GM12865 (cell line): ENCODE measurements at places on chromosomes 3 and 15.

DNA sequence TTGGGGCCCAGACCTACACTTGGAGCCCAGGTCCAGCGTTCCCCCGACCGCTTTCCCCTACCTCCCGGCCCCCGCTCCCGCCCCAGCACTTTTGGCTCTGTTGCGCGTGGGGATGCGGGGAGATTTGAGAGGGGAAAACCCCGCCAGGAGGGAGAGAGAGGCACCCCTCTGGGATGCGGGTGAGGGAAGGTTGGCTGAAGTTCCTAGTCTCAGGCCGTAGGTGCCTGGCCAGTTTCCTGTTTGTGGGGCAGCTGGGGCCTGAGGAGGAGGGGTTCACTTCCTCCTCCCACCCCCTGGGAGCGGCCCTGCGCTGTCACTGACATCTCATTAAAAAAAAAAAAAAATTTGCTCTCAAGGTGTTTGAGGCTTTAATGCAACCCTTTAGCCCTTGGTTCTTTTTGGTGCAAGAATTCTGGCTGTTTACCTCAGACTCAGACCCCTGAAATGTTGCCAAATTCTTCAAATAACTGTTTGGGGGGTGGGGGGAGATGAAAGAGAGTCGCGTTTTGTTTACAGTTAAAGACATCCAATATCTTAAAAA is 2.6 kb downstream of the FAM43A start:
- DNase-seq, result peak; percentile 67

DNA sequence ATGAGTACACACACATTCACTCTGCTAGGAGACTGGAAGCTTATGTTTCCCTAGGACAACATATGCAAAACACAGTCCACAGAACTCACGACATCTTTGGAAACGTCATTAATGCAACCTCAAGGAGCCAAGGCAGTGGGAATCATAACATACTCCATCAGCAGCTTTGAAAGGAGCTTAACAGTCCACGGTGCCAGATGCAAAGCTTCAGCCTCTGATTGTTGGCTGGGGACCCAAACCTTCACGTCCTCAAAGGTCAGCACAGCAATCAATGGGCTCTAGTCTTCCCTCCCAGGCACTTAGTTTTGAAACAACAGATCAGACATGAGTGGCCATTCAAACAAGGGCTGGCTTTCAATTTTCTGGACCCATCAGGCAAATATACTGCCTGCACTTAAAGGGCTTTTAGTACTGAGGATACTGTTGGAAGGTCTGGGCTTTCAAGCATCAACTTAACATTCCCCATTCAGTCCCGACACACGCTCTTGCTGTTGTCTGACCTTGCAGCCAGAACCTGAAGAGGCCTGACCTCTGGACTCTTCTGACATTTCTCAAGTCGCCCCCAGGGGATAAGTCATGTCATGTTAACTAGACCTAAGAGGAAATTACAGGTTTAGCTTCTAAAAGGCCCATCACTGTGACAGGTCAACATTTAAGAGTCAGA is 223.0 kb downstream of the PDZRN3 start:
- DNase-seq, result no peak

- DNase-seq, result no peak
Measured at GRCh38 chr3:4848176-4848825, 130.9 kb upstream of the BHLHE40 start.

DNA sequence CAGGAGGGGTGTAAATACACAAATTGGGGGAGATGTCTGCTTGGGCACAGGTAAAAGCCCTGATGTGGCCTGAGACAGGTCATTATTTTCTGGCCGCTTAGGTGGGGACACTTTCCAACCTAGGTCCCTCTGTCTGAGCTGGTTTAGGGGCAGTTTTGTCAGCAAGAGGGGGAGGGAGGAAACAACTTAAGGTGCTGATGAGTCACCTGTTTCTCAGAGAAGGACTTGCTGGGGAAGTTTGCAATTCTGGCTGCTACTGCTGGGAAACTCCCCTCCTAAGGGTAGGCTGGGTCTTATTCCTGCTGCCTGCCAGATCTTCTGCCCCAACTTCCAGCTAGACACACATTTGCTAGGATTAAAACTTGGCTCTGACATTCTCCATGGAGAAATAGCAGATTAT is 4.8 kb upstream of the RHOV start:
- peak; percentile 80 for DNase-seq
